ENCODE measurements at places on chromosomes 7 and 10.

- no peak for DNase-seq
Observed at GRCh38 chr10:5254488-5254887, 57.9 kb downstream of the AKR1C4 start.

GRCh38 chr10:132679217-132679595 lies 106.7 kb downstream of the NKX6-2 start:
- DNase-seq: no peak

DNA sequence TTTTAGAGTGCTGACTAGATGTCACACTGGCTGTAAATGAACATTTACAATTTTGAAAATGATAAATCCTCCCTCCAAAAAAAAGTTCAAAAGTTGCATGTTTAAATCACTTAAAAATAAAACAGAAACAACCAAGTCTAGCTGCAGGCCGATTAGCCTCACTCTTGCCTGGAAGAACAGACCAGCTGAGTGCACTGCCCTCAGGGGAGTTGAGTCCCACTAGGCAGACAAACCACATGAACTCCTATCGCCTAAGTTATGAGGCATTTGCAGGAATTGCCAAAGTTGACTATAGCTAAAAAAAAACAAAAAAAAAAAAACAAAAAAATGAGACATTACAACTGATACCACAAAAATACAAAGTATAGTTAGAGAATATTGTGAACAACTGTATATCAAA lies 510.0 kb downstream of the ANKRD7 start:
- no peak for DNase-seq

GRCh38 chr10:21464134-21464533 lies 61.3 kb downstream of the SKIDA1 start:
- DNase-seq: no peak

DNA sequence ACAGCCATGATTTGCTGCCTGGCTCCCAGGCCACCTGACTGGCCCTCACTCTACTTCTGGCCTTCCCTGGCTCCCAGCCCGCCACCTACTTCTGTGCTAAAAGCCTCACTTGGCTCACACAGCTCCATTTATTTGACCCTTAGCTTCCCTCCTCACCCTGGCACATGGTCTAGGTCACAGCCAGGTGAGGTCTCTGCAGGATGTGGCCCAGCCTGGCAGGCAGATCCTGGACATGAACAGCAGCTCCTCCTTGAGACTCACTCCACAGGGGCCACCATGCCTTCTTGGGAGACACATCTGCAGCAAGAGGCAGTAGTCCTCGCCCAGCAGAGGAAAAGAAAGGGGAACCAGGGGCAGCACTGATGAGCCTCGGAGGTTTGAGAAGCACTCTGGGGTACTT lies 64.6 kb downstream of the GRID1 start:
- no peak for DNase-seq

GRCh38 chr7:90532231-90532929 lies 62.9 kb downstream of the PTTG1IP2 start:
- DNase-seq: no peak

GRCh38 chr10:44439239-44439957 lies 54.5 kb upstream of the CXCL12 start:
- no peak for DNase-seq

DNA sequence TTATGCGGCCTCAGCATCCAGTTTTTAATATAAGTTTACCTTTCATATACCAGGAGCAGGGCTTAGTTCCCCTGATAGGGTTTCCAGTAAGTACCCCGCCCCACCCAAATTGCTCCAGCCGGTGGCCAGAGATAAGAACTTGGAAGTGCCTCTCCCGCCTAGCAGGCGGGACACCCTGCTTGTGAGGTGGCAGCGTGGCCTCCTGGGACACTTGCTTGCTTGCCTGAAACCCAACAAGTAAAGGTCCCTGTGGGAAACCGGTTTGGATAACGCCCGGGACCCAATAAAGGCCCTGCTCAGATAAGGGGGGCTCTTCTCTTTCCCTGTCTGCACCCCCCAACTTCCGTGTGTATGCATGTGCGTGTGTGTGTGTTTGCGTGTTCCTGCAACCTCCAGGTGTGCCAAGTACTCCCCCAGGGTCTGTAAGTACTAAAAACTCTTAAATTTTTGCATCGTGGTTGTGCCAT lies 154.3 kb downstream of the ARHGAP21 start:
- DNase-seq: no peak

- DNase-seq: no peak
Observed at GRCh38 chr10:131048606-131049005, 262.9 kb downstream of the TCERG1L start.

DNA sequence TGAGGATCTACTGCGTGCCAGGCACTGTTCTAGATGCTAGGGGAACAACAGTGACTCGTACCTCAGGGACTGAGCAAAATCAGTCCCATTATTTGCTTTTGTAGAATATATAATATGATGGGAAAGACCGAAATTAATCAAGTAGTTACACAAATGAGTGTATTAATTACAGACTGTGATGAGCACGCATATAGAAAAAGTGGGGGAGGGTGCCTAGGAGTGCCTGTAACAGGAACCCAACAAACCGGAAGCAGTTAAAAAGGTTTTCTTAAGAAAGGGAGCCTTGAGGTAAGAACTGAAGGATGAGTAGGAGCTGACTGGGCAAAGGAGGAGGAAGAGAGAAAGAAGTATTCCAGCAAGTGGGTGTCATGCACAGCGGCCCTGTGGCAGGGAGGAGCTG lies 28.2 kb upstream of the IL6 start:
- no peak for DNase-seq

- no peak for DNase-seq
Observed at GRCh38 chr7:98840722-98841121, 29.1 kb downstream of the TMEM130 start.

GRCh38 chr7:54394834-54395233 lies 147.3 kb upstream of the VSTM2A start:
- no peak for DNase-seq

- DNase-seq: no peak
Observed at GRCh38 chr7:12249706-12250105, 38.6 kb downstream of the TMEM106B start.

DNA sequence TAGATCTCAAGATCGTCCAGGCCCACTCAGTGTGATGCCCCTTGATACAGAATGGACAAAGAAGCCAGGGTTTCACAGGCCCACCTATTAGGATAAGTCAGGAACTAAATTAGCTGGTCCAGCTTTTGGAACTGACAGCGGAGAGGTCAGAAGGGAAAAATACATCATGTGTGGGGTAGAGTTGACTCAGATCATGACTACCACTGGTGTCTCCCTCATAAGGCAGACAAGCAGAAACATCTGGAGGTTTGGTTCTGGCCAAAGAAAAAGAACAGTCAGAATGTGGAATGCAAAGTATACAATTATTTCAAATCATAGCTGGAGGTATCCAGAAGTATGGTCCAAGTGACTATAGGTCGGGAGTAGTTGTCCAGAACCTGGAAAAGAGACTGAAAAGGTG lies 621.1 kb upstream of the CELF2 start:
- DNase-seq: no peak

GRCh38 chr7:94472608-94473007 lies 37.0 kb upstream of the CASD1 start:
- DNase-seq: no peak

DNA sequence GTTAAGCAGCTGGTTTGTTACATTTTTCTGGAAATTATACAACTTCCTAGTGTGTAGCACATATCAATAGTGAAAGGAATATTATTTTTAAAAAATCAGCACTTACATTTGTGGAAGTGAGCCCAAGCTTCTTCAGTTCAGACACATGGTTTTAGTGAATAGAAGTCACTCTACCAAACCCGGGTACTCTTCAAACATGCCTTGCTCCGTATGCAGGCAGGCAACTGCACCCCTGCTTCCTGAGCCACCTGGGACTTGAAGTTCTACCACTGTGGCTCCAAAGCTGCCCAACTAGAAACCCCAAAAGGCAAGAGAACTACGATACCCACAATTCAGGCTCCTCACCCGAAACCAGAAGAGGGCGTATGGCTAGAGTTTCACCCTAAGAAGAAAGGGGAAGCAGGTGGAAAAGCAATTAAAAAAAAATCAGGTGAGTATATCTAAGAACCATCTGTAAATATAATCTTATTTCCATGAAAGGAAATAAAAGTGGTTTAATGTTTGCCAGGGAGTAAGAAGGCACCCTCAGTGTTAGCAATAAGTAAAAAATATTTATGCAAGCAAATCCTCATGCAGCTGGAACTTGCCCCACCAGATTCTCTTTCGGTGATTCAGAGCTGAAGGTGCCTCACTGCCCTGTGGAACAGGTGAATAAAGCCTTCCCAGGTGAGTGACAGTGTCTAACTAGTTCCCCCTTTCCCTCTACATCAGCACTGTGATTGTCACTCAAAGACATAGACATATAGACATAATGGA lies at the start of gene MACC1:
TSS of gene MACC1 (minus strand) at position 192 of the 756 bp plus-strand sequence. CDS start 55,522 bp downstream, outside the sequence.
- DNase-seq: no peak

GRCh38 chr10:111113238-111113960 lies 36.6 kb downstream of the ADRA2A start:
- DNase-seq: no peak

DNA sequence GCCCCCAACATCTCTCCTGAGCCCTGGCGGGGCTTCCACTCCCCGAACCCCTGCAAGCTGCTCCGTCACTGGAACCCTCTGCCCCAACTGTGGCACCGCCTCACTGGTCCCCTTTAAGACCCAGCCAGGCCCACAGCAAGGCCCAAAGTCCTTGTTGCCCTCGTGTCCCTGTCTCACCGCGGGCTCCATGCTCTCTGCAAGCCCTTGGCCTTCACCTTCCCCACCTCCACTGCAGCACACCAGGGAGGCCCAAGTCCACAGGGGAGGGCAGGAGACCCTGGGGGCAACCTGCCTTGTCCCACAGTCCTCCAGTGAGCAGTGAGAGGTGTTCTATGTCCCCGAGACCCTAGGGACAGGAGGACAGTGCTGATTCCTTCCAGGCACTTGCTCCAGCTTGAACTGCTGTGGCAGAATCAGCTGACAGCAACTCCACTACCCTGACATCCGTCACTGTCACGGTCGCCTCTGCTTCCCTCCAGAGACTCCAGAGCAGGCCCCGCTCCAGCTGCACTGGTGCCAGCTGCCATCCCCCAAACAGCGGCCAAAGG lies 105.3 kb downstream of the CYTH3 start:
- no peak for DNase-seq

DNA sequence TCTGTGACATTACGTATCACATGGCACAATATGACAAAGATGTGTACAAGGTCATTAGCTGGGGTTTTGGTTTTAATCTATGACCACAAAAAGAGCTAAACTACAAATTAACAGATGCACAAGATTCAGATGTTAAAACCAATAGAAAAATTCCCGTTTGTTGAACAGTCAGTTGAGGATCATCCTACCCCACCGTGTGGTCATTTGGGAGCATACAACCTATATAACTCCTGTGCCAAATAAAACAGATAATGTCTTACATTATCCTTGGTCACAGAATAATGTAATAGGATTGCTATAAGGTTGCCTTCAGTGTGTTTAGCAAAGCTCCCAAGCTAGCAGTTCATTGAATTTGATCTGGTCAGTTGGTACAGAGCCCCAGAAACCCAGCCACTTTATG lies 28.2 kb downstream of the ASNS start:
- no peak for DNase-seq

- DNase-seq: no peak
Observed at GRCh38 chr10:94218493-94219183, 144.1 kb downstream of the NOC3L start.

- no peak for DNase-seq
Observed at GRCh38 chr7:116630932-116631671, 40.9 kb upstream of the MET start.

DNA sequence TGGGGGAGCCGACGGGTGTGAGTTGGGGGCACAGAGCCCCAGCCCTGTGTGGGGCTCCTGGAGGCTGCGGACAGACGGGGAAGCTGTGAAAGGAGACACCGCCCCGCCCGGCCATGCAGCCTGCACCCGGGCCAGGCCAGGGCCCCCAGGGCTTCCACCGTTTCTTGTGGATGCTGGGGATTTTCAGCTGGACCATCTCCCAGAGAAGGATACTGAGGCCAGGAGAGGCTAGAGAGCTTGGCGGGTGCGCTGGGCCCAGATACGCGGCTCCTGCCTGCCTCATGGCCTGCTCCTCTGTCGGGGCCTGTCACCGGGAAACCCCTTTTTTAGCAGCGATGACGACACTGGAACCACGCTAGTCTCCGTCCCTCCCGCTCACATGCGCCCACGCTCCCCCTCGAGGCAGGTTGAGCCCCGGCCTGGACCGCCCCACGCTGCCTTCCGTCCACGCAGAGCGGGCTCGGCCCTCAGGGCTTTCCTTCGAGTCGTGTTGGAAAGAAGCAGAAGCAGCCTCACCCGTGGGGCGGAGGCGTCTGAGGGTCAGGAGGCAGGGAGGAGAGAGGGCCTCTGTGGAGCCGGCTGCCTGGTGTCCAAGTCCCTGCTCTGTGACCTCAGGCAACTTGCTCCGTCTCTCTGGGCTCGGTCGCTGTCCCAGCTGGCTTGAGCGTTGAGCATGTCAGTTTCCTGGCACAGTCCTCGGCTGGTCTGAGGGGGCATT lies 11.7 kb downstream of the TMEM184A start:
- no peak for DNase-seq

- DNase-seq: peak; percentile 88
Observed at GRCh38 chr10:71260622-71261325, 48.4 kb downstream of the UNC5B start.

GRCh38 chr10:75107756-75108683 lies 3.4 kb upstream of the SAMD8 start:
- no peak for DNase-seq

GRCh38 chr10:1299041-1299726 lies 243.0 kb downstream of the WDR37 start:
- DNase-seq: no peak

GRCh38 chr10:7480742-7481367 lies 70.0 kb upstream of the SFMBT2 start:
- DNase-seq: no peak

GRCh38 chr10:128050936-128051335 lies 75.3 kb downstream of the MKI67 start:
- no peak for DNase-seq

- DNase-seq: no peak
Observed at GRCh38 chr7:1317646-1318045, 85.0 kb downstream of the UNCX start.

- DNase-seq: no peak
Observed at GRCh38 chr10:4255751-4256150, 470.7 kb upstream of the KLF6 start.

- no peak for DNase-seq
Observed at GRCh38 chr10:105969884-105970377, 1194.6 kb downstream of the SORCS1 start.

DNA sequence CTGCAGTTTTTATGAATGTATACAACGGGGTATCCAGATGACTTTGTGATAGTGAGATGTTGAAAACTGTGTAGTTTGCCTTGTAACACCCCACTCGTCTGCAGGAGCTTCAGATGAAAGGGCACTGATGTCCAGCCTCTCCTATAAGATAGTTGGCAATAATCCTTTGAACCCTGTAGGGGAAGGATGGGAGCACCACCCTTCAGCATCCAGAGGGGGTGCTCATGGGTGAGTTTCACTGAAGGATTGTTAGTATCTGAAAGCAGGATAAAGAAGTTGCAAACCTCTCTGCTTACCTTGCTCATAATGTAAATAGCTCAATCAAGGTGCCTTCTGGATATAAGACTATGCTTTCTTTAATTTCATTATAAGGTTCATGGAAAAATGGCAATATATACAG lies 201.5 kb downstream of the TMEM178B start:
- DNase-seq: no peak

DNA sequence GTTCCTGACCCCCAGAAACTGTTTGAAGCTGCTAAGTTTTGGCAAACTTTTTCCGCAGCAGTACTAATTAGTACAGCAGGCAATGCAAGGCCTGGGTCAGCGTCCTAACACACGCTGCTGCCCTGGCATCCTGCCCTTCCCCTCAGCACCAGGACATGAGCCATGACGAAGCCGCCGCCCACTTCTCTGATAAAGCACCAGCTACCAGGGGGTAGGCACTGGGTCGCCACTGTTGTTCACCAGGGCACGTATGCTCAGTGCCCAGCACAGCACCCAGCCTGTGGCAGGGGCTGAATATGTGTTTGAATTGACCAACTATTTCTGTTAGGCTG lies 59.5 kb downstream of the CHST15 start:
- DNase-seq: no peak

All from AG04450 (cell line).